Nucleus accumbens (tissue), 56 donors: ENCODE measurements at places on chromosomes 2 and 18.

DNA sequence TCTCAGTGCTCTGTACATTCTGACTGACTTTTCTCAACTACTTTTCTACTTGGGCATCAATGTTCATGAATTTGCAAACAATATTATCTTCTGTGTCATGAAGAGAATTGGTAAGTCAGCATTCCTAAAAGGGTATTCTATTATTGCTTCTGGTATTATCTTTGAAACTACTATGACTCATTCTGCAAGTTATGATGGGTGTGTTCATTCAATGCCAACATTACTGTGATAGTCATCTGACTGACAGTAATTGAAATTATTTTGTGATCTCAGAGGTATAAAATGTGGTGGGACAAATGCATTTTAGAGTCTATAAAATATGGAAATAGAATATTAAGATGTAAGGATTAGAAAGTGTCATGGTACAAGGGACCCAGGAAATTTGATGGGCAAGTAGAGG, 736.0 kb upstream of the CELF4 start:
- DNase-seq = no peak

GRCh38 chr18:44241020-44241419, 439.7 kb upstream of the SETBP1 start:
- no peak for DNase-seq

DNA sequence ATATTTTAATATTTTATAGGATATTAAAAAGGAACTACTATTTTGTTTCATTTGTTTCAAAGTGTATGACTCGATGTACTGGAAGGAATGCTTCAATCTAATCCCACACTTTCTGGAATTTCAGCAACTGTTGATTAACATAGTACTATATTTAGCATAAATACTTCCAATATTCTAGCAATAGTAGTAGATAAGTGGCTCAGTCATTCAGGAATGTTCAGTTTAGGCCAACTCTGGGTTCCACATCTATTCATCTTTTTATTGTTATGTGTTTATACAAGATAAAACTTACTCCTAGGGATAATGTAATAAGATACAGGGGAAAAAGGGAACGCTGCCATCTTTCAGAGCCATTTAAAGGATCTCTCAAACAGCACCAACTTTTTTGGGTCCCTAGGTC, 22.3 kb upstream of the ORC2 start:
- no peak for DNase-seq

DNA sequence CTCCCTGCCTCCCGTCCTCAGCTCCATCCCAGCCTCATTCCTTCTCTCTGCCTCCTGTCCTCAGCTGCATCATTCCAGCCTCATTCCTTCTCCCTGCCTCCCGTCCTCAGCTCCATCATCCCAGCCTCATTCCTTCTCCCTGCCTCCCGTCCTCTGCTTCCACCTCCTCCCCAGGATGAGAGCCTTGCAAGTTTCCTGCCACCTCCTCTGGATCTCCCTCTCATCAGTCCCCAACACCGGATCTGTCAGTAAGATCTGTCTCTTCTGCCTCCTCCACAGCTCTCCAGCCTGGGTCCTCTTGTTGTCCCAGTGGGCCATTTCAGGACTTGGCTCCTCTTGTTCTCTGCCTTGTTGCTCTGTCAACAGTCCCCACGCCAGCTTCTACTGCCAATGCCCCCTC, 130.9 kb downstream of the NDUFA10 start:
- no peak for DNase-seq
